ENCODE measurements at places on chromosomes 16 and 17. TPM values are rescaled to one million over a fixed set of nuclear protein-coding genes. Genes with fewer than 3 reads are reported as not detected.
A peak's percentile ranks its signal among the peaks of the same experiment; 100 is the strongest.

The PIRT gene
- not detected for total RNA-seq

The SOX8 gene
- 26.2 TPM for total RNA-seq

DNA sequence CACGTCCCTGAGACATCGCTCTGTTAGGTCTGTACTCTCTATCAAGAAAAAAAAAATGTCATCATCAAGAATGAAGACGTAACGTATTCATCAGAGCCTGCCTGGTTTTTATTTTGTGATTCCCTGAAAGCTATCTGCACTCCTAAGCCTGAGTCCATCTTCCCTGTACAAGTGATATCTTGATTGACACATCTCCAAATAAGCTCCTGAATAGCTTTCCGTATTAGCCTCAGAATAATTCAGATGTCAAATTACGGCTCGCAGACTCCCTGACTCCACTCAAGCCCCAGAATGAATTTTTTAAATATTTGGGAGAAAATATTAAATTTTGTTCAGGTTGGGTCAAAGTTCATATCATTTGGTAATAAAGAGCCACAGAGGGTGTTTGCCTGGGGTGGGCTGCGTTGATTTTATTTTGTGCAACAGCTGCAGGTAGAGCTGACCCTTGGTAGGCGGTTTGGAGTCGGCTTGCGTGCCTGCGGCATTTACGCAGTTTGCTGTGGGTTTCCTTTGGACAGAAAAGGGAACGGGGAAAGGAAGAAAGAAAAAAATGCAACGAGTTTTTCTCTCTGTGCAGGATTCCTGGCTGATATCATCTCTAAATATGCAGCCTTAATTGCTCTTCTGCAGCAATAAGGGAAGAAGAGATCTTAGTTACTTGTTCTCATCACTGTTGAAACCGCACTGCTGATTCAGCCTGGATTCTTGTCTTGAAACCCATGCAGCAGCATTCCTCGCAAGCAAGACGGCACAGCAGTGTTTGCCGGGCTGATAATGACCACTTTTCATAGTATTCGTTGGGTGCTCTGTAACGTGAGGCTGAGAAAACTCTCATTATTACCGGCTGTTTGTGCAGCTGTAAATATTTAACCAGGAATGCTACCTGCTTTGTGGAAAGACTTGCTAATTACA is 114.7 kb downstream of the IRX3 start:
- peak; percentile 45 for DNase-seq

GRCh38 chr17:17170346-17170985 is 35.7 kb downstream of the PLD6 start:
- no peak for DNase-seq

DNA sequence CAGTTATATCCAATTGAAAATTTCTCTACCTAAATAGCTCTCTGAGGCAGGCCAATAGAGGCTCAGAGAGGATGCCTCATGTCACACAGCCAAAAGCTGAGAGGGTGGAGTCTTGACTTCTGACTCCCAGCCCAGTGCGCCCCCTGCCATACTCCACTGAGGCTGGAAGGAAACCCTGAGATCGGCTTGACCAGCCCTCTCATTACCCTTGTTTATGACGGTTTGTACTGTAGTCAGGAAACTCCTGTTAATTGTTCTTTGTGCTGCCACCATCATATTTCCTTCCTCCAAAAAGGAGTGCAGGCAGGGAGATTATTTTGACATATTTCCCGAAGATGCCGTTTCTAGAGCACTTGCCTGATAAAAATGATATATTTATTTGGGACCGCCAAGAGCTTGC is 107.9 kb downstream of the AIPL1 start:
- peak; percentile 63 for DNase-seq

- DNase-seq, result no peak
These were observed 54.1 kb downstream of the VAC14 start for GRCh38 chr16:70746708-70747424.

The CCL1 gene
- total RNA-seq, result not detected

GRCh38 chr17:31859487-31860008 is 504 bp upstream of the COPRS start:
- peak; percentile 42 for DNase-seq

- no peak for DNase-seq
These were observed 36.7 kb downstream of the GRIN2C start for GRCh38 chr17:74822939-74823367.

GRCh38 chr16:88976366-88977017 is 515 bp downstream of the CBFA2T3 start:
- no peak for DNase-seq

- DNase-seq, result no peak
These were observed 72.4 kb downstream of the ERCC4 start for GRCh38 chr16:13992322-13992721.

GRCh38 chr16:21224800-21225199 is 8.7 kb upstream of the ANKS4B start:
- no peak for DNase-seq

Data from GM23338 (cell line).